ENCODE measurements at places on chromosomes 5 and 9.

DNA sequence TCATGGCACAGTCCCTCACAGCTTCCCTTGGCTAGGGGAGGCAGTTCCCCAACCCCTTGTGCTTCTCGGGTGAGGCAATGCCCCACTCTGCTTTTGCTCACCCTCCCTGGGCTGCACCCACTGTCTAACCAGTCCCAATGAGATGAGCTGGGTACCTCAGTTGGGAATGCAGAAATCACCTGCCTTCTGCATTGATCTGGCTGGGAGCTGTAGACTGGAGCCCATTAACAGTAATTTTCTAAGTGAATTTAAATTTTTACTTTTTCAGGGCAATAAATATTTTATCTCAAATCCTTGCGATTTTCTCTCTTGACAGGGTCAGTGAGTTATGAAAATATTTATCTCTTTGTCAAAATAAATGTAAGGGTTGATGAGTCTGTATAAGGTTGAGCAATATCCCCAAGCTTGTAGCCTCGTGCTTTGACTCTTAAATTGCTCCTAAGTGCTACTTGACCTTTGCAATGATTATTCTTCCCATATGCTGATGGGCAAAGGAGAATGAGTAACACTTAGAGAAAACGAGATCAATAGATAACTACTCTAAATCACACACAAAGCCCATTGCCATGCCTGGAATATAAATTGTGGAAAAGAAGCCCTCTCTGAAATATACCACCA lies 82.1 kb upstream of the MOCS2 start:
- DNase-seq = no peak

DNA sequence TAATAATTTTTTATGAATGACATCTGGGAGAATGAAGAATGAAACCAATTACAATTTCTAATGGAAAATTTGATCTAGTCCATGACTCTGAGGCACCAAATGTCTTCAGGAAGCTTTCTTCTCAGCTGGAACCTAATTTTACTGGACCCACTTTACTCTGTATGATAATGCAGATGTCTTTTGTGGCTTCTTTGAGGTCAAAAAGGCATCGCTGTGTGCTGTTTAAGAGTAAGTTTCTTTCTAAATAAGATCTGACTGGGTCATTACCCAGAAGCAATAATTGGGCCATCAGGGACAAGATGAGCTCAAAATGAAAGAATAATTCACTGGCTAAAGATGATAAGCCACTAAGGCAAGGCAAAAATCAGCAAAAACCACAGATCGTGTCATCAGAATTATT lies 633.4 kb downstream of the PSAT1 start:
- no peak for DNase-seq

- no peak for DNase-seq
Measured at GRCh38 chr9:113664181-113664875, 200.8 kb downstream of the RGS3 start.

- DNase-seq = no peak
Measured at GRCh38 chr9:36802201-36802920, 229.7 kb downstream of the MELK start.

DNA sequence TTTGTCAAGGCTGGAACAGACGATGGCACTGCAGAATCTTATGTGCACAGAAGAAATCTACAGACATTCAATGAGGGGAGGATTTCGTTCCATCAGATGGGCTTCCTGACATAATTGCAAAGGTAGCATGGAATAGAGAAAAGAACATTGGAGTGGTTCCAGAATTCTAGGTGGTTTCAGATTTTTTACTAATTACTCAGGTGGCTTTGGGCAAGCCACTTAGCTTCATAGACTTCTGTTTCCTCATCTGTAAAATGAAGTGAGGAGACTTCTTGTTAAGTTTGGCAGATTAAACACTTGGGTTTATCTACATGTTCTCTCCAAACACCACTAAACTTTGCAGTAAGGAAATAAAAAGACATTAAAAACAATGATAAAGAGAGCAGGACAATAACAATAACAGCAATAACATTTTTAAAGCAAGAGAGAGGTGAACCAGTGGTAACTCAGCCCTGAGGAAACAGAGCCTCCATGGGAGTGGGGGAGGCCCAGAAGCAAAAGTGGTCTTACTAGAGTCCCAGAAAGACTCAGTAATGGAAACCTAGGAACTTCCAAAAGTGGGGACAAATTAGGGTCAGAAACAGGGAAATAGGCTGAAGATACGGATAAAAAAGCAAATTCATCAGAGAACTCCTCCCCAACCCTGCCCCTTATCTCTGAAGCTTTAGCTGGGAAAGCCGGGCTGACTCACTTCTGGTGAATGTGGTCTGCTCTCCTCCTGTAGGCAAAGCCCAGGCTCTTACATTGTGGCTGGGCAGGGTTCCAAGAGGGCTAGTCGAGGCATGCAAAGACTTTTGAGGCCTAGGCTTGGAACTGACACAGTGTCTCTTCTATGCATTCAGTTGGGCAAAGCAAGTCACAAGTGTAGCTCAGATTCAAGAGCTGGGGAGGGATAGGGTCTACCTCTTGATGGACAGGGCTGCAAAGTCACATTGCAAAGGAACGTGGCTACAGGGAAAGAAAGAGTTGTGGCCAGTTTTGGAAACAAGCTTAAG lies 11.8 kb upstream of the ACTBL2 start:
- DNase-seq = peak; percentile 50

- no peak for DNase-seq
Measured at GRCh38 chr5:11046160-11046559, 285.1 kb upstream of the DAP start.

DNA sequence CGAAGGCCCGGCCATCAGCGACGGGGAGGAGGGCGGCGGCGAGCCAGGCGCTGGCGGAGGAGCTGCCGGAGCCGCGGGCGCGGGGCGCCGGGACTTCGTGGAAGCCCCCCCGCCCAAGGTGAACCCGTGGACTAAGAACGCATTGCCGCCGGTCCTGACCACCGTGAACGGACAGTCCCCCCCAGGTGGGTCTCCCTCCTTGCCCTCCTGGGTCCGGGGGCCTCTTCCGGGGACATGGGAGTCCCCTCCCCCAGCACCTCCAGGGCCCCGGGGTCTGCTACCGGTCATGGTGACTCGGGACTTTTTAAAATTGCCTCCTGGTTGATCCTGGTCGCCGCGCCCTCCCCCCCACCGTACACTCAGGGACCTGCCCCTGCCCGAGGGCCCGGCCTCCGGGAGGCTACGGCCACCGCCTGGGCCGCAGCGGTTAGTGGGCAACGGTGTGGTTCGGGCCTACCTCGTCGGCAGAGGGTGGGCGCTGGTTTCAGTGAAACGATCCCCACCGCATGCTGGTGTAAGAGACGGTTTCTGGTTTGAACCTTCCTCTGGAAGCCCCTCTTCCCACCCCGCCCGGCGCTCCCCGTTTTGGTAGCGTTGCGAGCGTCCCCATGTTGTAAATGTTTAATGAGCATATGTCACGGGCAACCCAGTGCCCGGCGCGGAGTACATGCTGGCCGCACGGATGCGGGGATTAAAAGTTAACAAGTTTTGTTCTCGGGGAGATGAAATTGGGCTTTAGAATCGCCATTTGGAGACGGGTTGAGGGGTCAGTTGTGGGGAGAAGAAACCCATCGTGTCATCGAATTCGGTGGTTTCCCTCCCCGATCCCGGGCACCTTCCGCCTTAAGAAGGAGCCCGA lies 1.1 kb downstream of the LARP1 start:
- peak; percentile 50 for DNase-seq

DNA sequence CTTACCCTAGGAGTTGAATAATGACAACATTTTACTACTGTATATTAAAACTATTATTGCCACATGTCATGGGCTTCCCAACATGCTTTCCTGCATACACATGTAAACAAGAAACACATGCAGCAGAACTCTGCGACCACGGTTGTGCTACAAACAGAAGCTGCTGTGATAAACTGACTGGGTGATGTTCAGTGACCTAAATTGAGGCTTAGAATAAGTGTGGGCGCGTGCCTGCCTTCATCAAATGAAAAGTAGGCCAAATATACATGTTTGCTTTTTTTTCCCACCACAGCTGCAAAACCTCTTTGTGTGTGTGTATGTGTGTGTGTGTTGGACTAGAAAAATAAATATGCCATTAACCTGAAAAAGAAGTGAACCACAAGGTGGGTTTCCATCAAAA lies 1202.1 kb downstream of the PTPRD start:
- DNase-seq = no peak

GRCh38 chr5:59828623-59829022 lies 64.9 kb downstream of the PDE4D start:
- no peak for DNase-seq

GRCh38 chr5:124746916-124747790 lies 714 bp upstream of the ZNF608 start:
- peak; percentile 4 for DNase-seq

DNA sequence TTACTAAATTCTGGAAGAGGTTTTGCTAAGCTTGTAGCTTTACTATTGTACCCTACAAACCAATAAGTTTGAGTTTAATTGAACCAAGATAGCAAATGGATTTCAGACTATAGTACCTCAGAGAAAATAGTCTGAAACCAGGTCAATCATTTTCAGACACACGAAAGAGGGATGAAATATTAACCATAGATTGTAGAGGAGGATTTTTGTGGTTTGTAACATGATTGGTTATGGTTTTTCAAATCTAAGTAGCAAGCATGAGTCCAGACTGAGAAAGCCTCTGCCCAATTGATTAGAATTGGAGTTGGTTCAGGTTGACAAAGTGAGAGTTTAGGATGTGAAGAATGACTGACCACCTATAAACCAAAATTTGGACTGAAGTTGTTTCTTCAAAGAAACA lies 562.7 kb upstream of the DMAC1 start:
- no peak for DNase-seq

DNA sequence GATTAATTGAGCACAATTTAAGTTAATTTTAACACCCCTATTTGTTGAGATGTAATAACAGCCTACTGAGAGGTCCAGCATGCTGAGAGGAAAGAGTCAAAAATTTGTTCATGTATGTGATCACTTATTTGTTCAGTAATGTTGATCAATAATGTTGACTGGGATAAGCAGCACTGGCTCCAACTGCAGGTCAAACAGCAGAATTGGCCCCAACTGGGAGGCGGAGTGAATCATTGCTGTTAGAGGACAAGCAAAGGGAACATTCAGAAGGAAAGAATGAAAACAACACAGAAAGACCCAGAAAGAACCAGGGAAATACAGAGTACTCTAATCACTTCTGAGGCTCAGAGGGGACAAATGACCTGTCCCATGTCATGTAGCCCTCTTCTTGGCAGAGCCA lies 221.1 kb downstream of the COMMD10 start:
- DNase-seq = no peak

DNA sequence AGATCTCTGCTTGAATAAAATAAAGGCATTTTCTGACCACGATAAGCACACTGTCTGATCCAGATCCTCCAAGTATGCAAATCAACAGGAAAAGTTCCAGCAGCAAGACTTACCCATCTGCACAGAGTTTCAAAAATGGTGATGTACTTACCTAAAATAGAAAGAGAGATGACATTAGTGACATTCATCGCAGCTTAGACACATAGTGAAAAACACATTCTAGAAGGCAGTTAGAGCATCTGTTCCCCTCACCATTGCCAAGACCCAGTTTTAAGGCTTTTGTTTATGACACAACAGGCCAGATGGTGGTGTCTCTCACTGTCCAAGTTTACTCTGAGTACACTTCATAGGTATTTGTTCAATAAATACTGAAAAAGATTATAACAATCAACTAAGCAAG lies 207.7 kb downstream of the PDE4D start:
- no peak for DNase-seq

DNA sequence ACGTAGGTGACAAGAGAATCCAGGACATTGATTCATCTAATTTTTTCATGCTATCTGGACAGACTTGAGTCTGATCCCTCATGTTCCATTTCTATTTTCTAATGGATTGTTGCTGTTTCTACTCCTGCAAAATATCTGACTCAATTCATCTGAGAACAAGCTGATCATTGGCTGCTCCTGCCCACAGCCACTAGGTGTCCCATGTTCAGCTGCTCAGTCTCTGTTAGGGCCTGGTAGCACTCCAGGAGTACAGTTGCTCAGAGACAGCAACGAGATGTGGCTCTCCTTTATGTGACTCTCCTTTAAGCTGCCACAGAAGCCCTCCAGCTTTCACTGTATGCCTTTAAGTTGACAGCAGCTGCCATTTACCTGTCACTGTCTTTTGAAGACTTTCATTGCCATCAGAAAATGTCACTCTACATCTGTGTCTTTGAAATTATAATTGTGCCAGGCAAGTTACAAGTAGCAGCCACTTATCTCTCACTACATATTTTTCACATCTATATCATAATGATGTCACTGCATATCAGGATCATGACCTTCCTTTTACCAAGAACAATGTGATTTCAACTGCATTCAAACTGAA lies 1944.2 kb upstream of the NUDT12 start:
- DNase-seq = no peak

- peak; percentile 58 for DNase-seq
Measured at GRCh38 chr5:36876965-36877666, 547 bp downstream of the NIPBL start.

DNA sequence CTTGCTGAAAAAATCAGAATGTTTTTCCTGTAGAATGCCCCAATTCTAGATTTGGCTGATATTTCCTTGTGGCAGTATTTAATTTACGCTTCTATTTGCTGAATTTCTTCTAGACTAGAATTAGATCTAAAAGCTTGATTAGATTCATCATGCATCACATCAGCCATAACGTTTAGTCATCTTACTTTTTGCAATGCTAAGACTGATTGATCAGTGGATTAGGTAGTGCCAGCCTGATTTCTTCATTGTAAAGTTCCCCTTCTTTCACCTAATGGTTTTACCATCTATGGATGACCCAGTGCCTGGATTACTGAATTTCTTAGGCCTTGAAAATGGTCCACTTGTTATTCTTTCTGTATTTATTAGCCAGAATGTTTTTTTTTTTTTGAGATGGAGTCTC lies 83.9 kb downstream of the PBX3 start:
- no peak for DNase-seq

DNA sequence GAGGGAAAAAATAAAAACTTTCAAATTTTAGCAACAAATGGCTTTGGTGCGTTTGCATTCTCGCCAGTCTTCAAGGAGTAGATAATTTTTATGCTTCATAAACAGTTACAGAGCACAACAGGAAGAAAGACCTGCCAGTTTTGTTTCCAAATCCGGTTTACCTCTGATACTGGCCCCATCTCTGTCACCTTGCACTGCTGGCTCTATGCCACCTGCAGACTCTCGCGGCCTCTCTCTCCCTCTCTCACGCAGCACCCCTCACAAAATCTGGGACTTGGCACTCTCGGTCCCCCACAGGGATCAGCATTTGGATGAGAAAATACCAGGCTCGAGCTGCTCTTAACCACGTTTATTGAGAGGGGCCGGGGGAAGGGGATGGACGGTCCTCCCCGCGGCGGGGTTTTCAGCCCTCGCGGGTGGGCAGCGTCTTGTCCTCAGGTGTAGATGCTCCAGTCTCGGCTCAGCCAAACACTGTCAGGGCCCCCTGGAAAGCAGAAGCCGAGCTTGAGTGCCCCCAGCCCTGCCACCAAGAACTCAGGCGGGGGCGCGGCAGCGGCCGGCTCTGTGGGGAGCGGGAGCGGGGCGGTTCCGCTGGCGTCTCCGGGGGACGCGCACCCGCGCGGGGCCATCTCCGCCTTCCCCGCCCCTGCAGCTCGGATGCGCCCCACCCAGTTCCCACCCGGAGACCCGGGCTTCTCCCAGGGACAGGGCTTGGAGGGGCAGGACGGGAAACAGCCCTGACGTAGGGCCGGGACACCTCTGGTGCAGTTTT lies 1.3 kb downstream of the SCGB3A1 start:
- no peak for DNase-seq
